ENCODE measurements at places on chromosomes 2 and 18.

GRCh38 chr18:36620788-36621187 is 208.0 kb downstream of the TPGS2 start:
- DNase-seq = no peak

DNA sequence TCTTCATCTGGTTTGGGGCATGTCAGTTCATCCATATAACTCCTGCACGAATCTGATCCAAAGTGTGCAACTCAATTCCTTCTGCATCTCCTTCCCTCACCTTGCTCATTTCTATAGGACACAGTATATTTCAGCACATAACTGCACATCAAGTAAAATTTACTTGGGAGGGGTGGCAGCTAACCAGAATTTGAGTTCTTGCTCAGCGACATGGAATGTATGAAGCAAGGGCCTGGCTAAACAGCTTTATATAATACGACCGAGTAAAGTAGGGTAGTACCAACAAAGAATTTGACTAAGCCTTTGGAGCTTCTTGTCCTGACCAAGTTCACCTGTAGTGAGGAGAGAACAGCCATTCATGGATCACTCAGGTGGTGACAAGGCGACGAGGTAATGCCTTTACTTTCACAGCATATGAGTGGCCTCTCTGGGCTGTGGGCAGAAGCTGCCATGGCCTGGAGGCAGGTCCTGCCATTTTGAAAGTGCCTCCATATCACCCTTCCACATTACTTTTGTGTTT is 570.2 kb upstream of the TNP1 start:
- no peak for DNase-seq

DNA sequence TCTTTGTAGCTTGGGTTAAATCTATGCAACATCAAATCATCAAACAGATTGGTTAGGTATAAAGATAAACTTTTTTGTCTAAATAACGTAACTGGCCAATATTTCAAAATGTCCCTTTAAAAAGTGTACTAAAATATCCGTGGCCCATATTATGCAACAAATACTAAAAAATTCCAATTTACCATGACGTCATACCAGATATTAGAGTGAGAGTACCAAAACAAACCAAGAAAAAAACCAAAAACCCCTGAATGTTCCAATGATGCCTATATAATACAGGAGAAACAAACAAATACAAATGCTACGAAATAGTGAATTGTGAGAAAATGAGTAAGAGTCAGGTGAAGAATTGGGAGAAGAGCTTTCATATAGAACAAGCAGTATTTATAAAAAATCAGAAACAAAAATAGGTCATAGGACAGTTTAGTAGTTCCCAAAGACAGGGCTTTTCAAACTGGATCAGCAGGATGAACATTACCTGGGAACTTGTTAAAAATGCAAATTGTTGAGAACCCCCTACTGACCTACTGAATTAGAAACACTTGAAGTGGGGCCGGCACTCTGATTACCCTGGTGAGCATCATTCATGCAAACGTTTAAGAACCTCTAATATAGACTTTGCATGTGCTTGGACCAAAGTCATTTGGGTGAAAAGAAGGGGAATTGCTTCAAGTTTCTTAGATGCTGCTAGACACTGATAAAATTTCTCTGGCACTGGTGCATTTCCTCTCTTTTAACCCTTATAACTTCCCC is 753.7 kb downstream of the DSC3 start:
- DNase-seq = no peak

DNA sequence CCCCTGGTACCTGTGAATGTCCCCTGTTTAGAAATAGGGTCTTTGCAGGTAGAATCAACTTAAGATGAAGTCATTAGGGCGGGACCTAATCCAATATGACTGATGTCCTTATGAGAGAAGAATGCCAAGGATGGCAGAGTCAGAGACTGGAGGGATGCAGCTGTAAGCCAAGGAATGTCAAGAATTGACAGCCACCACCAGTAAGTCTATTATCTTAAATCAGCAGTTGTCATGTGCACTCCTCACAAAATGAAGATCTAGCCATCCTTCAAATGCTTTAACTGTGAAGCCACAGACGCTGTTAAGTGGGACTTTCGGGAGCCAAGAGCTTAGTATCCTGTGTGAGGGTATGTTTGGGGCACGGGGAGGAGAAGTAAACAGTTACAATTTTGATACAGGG is 83.2 kb downstream of the ITGA4 start:
- no peak for DNase-seq

GRCh38 chr2:22890132-22890531 is 494.8 kb upstream of the KLHL29 start:
- DNase-seq = no peak

- DNase-seq = no peak
These were observed 32.1 kb downstream of the RPRD1A start for GRCh38 chr18:36035253-36035652.

DNA sequence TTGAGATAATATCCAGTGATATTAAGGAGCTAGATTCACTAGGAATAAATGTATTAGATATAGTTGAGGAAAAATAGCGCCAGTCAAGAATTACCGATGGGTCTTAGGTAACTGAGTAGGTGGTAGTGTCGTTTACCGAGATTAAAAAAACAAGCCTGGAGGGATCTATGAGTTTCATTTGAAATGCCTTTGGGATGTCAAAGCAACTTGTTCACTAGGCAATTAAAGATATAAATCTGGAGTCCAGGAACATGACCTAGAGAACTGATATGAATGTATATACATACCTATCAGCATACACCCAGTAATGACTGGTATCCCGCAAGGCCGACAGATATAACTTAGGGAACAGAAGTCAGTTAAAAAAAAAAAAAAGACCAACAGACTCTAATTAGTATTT is 29.2 kb upstream of the MAP4K3 start:
- DNase-seq = no peak

GRCh38 chr2:105739426-105739825 is 5.3 kb upstream of the NCK2 start:
- no peak for DNase-seq

DNA sequence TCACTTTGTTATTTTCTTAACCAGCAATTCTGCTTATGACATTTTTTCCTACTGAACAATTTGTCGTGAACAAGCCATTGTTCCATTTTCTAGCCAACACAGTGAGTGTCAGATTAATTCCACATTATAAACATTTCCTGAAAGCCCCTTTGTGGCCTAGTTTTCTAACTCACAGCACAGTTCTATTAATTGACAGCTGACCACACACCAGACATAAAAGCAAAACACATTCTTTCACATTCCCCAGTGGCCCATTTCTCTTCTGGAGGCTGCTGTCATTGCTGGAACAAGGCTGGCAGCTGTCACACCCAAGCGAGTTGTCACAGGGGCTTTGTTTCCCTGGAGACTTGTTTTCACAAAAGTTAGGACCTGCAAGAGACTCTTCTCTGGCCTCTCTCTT is 50.7 kb downstream of the RNF152 start:
- no peak for DNase-seq

GRCh38 chr2:80363791-80364349 is 59.3 kb upstream of the LRRTM1 start:
- DNase-seq = no peak

DNA sequence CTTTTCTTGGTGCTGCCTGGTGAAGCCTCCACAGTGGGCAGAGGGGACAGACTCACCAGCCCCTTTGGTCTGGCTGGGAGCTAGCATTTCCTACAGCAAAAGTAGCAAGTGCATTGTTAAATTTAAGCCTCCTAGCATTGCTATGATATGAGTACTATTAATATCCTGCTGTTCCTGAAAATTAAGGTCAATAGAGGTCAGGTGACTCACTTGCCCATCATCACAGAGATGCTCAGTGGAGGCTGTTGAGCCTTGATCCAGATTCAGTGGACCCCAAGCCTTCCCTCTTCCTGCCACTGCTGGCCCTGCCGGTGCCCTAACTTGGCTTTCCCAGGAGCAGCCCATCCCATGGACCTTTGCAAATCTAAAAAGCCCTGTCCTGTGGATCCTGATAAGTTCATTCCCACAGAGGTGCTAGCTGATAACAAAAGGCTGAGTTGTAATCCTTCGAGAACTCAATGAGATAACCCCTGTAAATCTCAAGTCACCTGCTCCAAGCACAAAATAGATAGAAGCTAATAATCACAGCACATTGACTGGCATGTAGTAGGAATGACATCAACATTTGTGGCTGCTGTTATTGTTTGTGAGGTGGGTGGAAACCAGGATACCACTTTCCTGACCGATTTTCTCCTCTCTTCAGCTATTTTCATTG is 84.4 kb downstream of the THNSL2 start:
- no peak for DNase-seq

DNA sequence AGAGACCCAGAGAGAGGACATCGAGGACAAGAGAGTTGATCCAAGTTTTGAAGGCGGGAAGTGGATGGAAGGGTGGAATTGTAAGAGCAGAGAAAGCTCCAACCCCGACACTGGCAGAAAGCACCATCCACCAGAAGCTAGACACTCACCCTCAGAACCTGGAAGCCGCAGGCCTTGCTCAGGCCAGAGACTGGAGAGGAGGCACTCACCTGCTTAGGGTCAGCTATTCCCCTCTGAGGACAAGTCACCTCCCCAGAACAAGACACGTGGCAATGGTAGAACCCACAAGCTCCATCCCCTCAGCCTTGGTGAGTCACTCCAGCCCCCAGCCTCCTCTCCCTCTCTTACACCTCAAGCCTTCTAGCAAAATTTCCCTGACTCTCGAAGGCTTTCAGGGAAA is 64.9 kb downstream of the STEAP3 start:
- no peak for DNase-seq

DNA sequence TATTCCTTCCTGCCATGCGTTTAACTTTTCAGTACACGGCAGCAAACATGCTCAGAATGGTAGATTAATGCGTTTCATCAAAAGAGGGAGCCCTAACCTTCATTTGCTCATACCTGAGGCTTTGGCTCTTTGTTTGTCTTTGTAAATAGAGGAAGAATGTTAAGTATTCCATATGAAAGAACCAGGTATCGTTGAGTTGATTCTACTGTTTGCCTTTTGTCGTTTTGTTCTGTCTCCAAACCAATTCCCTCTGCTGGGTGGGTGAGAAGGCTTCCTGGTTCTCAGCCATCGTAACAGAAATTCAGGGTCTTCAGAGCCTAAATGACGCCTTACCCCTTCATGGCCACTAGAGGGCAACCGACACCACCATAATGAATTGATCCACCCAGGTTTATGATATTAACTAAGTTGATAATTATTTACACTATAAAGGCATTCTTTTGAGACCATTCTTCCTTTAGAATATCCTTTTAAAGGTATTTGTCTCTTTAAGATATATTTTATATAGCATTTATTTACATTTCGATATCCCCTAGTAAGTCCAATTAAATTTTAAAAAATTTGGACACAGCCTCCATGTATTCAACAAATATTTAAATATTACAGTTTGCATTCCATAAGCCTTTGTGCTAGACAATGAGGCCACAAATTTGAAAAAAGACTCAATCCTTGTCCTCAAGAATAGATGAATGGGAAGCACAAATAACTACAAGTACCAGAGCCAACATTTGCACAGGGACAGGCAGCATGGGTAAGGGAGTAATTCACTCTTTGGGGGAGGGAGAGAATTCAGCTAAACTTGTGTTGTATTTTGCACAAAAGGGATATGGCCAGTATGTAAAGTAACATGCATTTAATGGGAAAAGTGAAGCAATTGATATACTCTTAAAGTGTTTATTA is 48.1 kb downstream of the TIMM21 start:
- peak; percentile 48 for DNase-seq

GRCh38 chr2:208208335-208209085 is 18.7 kb upstream of the C2orf80 start:
- no peak for DNase-seq

- DNase-seq = no peak
These were observed 129.6 kb downstream of the PMS1 start for GRCh38 chr2:189913821-189914220.

DNA sequence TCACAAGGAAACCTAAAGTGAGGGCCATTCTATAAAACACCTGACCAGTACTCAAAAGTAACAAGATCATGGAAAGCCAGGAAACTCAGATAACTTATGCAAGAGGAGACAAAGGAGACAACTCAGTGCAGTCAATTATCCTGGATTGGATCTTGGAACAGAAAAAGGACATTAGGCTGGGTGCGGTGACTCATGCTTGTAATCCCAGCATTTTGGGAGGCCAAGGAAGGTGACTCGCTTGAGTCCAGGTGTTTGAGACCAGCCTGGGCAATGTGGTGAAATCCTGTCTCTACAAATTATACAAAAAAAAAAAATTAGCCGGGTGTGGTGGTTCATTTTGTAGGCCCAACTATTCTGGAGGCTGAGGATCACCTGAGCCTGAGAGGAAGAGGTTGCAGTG is 424.5 kb upstream of the SPRED2 start:
- DNase-seq = no peak

DNA sequence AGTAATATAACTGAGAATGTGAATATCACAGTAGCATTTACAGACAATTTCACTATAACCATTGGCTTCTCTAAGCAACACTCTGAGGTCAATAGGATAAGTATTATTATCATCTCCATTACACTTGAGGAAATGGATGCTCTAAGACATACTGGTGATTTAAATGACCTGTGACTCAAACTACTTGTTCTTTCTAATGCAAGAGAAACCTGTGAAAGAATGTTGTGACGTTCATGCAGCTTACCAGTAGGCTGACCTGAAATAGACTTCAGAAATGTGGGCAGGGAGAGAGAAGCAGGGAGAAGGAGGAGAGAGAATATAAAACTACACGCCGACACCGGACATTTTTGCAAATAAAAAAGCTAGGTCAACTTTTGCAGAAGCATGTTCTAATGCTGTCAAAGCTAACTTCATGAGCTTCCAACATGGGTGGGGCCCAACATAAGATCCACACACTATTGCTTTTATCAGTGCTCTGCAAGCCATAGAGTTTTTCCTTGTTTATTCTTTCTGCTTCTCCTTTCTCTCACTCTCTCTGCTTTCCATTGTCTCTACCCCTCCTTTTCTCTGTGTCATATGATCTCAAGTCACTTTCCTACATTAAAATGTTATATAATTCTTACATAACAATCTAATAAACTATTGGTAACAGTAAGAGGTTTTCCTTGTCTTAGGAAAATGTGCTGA is 217.6 kb upstream of the FN1 start:
- DNase-seq = no peak

GRCh38 chr2:234345921-234346320 is 151.0 kb downstream of the ARL4C start:
- DNase-seq = no peak

DNA sequence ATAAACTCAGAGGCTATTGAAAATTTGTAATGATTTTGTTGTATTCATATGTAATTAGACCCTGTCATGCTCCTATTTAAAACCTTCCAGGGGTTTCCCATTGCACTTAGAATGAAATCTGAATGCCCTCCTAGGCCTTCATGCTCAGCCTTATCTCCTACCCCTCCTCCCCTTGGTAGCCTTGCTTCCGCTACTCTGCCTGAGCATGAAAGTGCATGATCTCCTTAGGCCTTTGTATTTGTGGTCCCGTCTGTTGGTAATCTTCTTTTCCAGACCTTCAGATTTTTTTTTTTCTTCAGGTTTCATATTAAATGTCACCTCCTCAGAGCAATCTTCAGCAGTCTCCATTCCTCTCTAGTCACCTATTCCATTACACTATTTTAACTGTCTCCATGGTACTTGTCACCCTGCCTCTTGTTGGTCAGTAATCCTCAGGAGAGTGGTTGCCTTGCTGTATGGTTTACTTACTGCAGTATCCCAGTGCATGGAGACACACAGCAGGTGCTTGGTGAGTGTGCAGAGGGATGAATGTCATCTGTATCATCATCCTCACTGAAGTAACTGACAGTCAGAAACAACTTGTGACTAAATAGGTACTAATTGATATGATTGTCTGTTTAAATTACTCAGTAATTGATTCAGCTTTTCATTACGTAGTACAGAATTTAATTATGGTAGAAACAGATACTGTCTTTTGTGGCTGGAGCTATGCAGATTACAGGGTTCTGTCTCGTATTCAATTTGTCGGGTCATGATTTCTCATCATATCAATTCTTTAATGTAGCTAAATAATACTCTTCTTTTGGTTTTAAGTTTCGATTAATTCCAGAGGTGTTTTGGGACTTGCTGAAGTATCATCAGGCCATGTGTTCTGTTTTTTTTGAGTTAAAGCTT is 63.9 kb downstream of the PHLPP1 start:
- DNase-seq = no peak
